ENCODE measurements at places on chromosomes 6 and 20.

DNA sequence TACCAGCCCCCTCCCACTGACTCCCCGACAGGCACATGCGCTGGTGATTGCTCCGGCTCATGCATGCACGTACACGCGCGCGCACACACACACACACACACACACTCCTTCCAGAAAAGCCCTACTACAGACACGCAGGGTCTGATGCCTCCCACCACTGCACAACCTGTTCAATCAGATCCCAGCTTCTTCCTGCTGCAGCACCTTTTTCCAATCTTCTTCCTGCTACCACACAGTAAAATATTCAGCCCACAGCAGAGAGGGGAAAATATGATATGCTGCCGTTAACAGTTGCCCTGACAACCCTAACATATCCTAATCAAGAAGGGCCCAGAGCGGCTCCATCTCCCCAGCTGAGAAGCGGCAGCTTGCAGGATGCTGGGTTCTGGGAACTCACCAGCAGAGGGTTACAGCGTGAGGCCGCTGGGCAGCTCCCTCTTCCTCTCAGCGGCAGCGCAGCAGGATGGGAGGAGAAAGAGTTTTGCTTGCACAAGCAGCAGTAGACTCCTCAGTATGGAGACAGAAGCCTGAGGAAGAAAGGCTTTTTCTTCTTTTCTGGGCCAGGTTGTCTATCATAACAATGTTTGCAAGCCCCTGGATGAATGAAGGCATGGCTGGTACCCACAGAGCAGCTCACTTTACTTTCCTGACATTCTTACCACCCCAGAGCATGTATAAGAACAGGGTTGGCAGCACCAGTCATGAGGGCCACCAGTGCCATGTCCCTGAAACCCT is 23.9 kb downstream of the MAP7 start:
- DNase-seq = no peak

GRCh38 chr6:4039348-4039747 is 39.6 kb downstream of the FAM217A start:
- no peak for DNase-seq

DNA sequence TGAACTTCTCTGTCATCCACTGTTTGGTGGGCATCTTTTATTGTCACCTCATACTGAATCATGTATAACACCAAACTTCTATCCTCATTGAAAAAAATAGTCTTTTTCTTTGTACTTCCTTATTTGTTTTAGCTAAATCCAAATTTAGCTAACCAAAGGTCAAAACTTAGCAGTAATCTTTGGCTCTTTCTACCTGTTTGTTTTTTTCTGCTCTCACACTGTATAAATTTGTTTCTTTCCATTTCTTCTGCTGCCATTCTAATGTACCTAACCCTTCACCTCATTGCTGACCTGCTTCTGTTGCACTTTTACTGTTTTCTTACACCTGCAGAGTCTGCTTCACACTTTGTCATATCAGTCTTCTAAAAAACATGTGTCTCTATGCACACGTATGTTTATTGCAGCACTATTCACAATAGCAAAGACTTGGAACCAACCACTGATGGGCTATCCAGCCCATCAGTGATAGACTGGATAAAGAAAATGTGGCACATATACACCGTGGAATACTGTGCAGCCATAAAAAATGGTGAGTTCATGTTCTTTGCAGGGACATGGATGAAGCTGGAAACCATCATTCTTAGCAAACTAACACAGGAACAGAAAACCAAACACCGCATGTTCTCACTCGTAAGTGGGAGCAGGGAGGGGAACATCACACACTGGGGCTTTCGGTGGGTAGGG is 7.2 kb downstream of the ATRN start:
- DNase-seq = no peak

DNA sequence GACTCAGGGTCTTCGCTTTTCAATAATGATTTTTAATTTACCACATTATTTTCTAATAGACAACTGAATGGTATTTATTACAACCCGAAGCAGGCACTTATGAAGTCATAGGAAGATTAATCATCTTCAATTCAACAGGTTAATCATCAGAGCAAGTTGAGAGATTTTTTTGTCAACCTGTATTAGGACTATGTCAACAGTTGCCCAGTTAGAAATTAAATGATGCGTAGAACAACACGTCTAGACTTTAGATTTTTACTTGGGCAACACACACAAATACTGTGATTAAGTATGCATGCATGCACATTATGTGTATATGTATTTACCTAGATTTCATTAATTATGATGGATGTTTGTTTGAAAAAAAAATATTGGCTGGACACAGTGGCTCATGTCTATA is 4.3 kb downstream of the ILRUN start:
- DNase-seq = no peak

- DNase-seq = no peak
Observed at GRCh38 chr20:13875265-13875811, 90.5 kb downstream of the NDUFAF5 start.

GRCh38 chr6:121516331-121516730 is 80.9 kb downstream of the GJA1 start:
- no peak for DNase-seq

GRCh38 chr6:93293872-93294271 is 125.5 kb downstream of the EPHA7 start:
- no peak for DNase-seq

- DNase-seq = no peak
Observed at GRCh38 chr6:17869010-17869752, 118.3 kb downstream of the KIF13A start.

DNA sequence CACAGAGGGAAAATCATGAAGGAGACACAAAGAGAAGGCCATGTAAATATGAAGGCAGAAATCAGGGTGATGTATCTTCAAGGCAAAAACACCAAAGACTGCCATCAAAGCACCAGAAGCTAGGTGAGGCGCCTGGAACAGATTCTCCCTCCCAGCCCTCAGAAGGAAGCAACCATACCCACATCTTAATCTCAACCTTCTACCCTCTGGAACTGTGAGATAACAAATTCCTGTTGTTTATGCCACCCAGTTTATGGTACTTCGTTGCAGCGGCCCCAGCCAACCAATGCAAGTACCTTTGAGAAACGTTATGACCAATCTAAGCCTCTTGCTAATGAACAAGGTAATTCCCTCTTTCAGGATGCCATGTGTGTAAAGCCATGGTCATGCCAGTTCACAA is 66.2 kb upstream of the STXBP5 start:
- no peak for DNase-seq

GRCh38 chr20:6178537-6178936 is 55.7 kb upstream of the FERMT1 start:
- no peak for DNase-seq

GRCh38 chr6:119647309-119647708 is 297.7 kb upstream of the MAN1A1 start:
- no peak for DNase-seq

GRCh38 chr20:58616411-58616810 is 34.7 kb upstream of the STX16 start:
- no peak for DNase-seq

- no peak for DNase-seq
Observed at GRCh38 chr6:33112148-33112547, 36.4 kb downstream of the HLA-DPB1 start.

- no peak for DNase-seq
Observed at GRCh38 chr6:34663831-34664255, 32.7 kb downstream of the ILRUN start.

- no peak for DNase-seq
Observed at GRCh38 chr6:43934183-43934802, 164.3 kb downstream of the VEGFA start.

DNA sequence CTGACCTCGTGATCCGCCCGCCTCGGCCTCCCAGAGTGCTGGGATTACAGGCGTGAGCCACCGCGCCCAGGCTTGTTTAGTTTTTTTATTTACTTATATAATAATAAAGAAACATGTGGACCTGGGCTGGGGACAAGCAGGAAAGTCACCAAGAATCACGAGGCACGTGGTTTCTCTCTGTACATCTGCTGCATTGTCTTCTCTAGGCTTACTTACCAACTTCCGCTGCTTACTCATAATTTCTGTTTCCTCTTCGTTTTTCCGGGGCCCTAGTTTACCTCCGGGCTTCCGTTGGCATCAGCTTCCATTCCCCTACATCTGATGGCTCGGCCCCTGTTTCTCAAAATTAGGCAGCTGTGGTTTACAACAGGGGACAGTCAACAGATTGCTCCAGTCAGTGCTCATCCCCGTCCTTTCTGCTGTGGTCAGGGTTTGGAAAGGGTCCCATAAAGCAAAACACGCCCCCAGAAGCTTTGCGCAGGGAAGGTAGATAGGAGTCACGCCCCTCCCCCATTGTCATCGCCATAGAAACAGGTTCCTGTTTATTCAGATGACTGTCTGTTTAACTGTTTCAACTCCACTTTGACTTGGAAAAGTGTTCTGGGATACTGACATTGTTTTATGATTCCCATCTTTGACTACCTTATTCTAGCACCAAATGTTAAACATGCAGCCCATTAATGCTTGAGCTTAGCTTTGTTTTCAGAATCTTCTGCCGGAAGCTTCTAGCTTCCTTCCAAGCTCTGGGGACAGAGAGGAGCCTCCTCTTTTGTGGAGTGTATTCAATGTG is 31.9 kb upstream of the TXLNB start:
- DNase-seq = peak; percentile 56

DNA sequence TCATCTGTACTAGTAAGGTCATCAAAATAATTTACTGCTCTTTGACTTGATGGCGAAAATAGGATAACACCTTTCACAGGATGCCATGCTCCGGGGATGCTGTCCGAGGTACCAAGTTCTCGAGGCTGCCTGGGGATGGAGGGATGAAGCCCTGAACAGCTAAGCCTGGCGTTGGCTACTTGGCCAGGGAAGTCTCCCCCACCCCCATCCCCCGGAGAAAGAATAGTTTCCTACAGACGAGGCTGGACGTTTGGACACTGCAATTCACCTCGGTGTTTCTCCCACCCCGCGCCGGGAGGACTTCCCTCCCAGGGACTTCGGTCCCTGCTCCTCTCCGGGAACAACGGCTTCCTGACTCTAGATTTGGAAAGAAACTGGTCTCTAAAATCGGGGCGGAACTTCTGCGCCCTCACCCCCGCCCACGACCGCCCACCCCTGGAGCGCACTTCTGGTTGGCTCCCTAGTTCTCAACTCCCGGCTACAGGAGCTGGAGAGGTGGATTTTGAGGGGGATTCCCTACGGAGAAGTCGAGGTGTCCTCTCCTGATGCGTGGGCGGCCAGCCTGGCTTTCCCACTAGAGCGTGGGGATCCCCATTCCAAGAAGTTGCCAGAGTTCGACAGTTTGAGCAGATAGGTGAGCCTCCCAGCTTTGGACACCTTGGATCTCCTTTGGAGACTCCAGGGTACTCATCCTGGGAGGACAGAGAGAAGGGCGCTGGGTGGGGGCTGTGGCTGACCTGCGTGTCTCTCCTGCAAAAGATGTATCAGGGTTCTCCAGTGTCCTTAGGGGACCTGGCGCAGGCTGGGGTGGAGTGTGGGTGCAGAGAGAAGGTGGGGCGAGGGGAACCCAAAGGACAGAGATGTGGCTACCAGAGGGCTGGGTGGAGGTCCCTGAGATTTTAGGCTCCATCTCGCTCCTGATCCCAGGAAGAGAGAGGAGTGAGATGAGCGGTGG is 1.1 kb downstream of the PCSK2 start:
- no peak for DNase-seq

- DNase-seq = no peak
Observed at GRCh38 chr6:111586554-111586953, 19.1 kb downstream of the TRAF3IP2 start.

- DNase-seq = no peak
Observed at GRCh38 chr6:157520596-157521361, 139.8 kb downstream of the ZDHHC14 start.

DNA sequence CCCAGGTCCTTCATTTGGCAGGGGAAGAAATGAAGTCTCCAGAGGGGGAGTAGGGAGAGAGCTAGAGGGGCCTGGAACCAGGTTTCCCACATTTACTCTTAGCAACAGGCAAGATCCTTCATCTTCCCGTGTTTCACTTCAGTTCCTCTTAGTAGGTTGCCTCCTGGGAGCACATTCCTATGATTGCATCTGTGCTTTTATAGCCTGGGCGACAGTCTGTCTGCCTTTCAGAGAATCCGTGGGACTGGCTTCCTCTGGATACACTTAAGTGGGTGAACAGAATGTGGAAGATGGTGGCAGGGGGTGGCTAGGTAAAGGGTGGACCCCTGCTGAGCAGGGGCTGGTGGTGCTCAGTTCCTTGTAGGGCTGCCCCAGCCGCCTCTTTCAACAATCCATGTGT is 33.4 kb downstream of the STK35 start:
- no peak for DNase-seq

GRCh38 chr20:40896814-40897700 is 131.6 kb upstream of the TOP1 start:
- DNase-seq = no peak
